ELR (cell line): ENCODE measurements at places on chromosomes 16 and 17.

- no peak for DNase-seq
Measured at GRCh38 chr17:83101805-83102480, 22.5 kb downstream of the METRNL start.

- peak; percentile 99 for DNase-seq
Measured at GRCh38 chr17:71438631-71439146, 682.1 kb upstream of the SOX9 start.

GRCh38 chr16:21611198-21611555 is 11.8 kb downstream of the METTL9 start:
- DNase-seq = peak; percentile 48

GRCh38 chr17:10792151-10792550 is 11.7 kb downstream of the TMEM238L start:
- DNase-seq = no peak

DNA sequence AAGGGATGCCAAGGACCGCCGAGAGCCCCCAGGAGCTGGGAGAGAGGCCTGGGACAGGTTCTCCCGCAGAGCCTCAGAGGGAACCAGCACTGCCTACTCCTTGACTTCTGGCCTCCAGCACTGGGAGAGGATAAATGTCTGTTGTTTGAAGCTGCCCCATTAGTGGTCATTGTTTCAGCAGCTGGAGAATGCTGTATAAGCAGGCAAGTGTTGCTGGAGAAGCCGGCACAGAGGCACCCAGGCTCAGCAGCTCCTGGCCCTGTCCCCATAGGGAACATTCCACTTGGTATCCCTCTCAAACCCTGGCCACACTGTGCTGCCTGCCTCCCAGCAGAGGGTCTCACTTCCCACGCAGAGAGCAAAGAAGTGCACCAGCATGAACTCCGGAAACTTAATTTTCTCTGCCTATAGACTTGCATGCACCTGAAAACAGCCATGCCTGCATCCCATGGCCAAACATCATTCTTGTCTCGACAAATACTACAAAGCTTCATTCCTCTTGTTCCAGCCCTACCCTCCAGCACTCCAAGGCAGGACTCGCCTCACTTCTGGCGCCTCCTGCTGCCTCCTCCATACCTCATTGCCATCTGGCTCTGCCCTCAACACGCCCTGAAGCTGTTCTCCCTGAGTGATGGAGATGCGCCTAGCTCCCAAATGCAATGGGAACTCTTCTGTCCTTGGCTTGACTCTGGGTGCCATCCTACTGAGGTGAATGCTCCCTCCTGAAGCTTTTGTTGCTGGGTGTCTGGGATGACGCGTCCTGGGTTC is 88.1 kb downstream of the DNAH17 start:
- no peak for DNase-seq

DNA sequence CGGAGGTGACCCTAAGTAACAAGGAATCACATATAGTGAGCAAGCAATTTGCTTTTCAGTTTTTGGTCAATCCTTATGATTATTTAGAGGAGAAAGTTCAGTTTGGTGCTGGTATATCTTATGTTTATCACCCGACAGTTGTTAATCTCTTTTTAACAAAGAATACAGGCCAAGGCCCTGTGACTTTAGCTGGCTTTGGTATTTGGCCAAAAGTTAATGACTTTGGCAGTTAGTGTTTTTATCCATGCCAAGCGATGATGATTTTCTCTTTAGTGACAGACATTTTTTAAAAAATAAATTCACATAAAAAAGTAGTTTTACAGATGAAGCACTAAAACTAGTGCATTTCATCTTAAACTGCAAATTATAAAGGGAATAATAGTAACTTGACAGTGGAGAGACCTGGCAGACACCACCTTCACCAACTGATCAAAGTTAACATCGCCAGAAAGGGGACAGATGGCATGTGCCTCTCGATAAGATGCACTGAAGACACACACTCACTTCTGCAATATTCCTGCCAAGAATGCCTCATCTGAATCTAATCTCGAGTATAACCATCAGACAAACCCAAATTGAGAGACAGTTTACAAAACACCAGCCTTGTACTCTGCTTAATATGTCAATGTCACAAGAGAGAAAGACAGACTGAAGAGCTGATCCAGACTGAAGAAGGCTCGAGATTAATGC is 6.9 kb downstream of the DEXI start:
- no peak for DNase-seq

GRCh38 chr16:57609541-57610401 is 18.7 kb upstream of the ADGRG1 start:
- no peak for DNase-seq

- DNase-seq = no peak
Measured at GRCh38 chr16:28064706-28065249, 1.3 kb upstream of the GSG1L start.

DNA sequence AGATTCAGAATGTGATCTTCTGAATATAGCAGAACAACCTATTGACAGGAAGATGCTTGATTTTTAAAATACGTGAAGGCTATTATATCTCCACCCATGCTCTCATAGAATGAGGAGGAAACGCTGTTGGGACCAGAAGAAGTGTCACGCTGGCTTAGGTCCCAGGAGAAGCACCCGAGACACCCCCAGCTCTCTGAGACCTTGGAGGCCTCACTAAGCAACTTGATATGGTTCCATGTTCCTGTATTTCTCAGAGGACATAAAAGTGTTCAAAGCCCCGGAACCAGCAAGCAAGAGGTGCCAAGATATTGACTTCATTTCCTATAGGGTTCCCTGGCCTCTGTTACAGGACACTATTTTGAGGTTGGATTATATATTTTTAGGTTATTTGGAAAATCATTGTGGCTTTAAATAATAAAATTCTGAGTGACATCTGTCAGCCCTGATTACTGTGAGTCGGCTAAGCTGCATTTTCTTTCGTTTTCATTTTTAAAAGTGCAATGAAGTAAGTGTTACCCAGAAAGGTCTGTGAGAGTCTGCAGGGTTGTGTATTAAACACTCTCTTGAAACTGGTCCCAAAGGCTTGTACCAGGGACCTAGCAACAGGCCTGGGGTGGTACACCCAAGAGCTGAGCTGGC is 400.0 kb downstream of the SOX9 start:
- DNase-seq = no peak

DNA sequence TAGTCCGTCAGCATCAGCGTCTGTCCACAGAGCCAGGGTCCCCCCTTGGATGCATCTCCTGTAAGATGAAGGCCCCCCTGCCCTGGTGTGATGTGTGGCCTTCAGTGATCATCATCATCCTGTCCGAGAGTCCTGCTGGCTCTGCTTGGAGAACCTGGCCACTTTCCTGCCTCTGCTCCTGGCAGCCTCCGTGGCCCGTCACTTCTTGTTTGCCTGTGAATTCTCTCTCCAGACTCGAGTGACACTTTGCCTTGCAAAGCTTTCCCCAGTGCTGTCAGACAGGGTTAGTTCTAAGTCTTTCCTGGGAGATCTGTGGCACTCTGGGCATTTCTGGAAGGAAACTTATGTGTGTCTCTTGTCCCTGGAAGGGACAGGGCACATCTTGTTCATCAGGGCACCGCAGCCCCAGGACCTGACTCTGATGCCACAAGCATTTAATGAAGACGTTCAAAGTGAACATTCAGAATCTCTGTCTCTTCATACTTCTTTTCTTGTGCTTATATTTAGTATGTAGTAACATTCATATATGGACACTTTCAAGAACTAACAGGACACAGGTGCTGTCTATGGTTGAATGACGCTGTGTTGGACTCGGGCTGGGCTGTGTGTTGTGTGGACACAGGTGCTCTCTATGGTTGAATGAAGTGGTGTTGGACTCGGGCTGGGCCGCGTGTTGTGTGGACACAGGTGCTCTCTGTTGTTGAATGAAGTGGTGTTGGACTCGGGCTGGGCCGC is 68.5 kb downstream of the RPTOR start:
- DNase-seq = no peak

- DNase-seq = no peak
Measured at GRCh38 chr17:78546476-78546875, 30.7 kb downstream of the DNAH17 start.

GRCh38 chr17:38352245-38353085 is 821 bp downstream of the SOCS7 start:
- DNase-seq = peak; percentile 49

GRCh38 chr16:68493412-68494070 is 45.2 kb upstream of the SMPD3 start:
- no peak for DNase-seq

DNA sequence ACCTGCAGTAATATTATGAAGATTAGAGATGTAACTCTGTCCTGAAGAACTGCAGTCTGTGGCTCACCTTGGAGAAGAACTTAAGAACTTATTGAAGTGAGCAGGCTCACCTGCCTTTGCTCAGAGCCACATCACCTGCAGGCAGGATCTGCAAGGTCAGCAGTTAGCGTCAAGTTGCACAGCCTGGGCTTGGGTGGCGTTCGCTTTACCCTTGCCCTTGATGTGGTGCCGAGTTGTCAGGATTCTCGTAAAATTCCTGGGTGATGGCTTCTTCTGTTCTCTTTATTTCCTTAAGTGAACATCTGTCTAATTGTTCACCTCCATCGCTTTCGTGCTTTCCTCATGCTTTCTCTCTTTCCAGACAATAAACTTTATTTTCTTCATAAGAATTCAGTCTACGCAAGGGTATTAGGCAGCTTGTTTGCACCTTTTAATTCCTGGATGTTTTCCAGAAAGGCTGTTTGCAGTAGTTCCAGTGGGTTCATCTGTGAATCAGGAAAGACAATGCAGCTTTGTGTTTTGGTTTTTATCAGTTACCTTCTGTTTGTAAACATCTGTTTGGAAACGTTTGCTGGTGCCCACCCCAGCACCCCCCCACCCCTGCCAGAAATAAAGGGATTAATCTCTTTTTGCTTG is 254.3 kb downstream of the WWOX start:
- DNase-seq = no peak

DNA sequence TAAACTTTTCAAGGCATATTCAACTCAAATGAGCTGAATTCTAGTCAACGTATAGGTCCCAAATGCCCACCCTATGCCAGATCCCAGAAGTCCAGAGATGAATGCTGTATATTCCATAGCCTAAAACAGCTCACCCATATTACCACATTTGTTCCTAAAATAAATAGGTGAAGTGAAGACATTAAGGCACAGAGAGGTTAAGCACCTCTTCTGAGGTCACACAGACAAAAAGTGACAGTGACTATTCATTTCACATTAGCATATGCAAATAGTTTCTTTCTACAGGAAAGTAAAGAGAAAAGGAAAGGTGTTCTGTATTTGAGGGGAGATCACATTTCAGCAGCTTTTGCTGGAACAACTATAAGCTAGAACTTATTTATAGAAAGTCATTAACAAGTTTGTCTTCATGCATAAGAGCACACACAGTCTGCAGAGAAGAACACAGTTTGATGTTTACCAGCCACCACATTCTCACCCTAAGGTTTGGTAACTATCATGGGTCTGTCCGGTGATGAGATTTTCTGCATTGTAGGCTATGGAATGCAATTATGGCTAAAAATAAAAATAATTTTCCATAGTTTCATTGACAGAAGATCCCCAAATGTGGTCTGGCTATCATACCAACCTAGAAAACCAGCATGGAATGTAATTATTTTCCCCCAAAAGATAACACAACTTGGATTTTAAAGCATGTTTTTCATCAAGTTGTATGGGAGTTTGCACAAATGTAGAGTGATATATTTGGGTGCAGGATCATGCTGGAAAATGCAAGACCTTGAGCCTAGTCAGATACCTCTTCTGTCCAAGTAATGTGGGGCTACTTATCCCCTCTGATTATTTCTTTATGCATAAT is 402.1 kb downstream of the UTP18 start:
- no peak for DNase-seq

GRCh38 chr16:4511441-4512082 is 27.0 kb downstream of the CDIP1 start:
- peak; percentile 56 for DNase-seq

DNA sequence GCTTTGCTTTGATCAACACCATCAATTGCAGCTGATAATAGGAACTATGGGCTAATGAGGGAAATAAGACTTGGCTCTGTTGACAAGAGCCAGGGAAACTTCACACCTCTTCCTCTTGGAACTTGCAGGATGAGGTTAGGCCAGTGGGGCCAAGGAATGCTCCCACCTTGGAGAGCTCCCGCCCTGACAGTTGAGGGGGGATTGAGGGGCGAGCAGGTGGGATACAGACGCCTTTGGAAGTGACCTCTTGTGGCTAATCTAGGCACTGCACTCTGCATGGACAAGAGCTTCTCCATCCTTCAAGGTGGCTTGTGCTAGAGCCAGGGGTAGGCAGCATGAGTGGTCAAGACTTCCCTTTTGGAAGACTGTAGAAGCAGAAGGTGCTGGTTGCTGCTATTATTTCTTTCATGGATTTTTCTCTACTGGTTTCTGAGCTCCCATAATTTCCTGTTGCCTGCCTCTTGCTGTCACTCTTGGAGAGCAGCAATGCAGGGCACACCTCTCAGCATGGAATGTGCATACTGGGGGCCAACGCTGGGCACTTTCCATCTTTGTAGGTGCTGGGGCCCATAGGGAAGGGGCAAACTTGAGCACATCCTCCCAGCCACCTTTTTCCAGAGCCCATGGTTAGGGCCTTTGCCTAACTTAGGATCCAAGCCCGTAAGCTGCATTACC is 2.3 kb upstream of the PHF12 start:
- DNase-seq = peak; percentile 65

- peak; percentile 87 for DNase-seq
Measured at GRCh38 chr16:83513008-83513755, 294.6 kb upstream of the HSBP1 start.

GRCh38 chr16:89048871-89049422 is 44.7 kb upstream of the ACSF3 start:
- no peak for DNase-seq

DNA sequence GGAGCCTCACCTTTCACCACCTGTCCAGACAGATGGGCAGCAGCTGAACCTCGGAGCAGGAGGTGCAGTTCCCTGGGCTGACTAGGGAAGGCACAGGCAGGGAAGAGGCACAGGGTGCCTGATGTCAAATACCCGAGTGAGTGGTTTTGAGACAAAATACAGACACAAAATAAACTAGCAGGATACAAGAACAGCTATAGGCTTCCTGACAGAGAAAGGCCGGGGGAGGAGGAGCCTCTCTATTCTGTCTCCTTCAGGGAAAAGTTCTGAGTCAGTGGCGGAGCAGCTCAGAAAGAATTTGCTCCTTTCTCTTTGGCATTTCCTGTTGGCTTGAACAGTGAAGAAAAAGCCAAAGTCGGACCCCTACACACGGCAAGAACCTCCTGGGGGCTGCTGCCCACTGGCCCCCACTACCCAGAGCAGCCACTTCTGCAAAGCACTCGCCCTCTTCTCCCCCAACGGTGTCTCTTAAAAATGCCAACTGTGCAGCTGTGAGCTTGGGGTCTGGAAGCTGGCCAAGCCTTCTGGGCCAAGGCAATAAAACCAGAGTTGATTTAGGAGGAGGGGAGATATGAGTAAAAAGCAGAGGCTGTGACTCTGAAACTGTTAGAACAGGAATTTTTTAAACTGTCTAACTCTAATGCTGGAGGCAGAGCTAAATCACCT is 14.4 kb upstream of the FAAP100 start:
- peak; percentile 97 for DNase-seq

DNA sequence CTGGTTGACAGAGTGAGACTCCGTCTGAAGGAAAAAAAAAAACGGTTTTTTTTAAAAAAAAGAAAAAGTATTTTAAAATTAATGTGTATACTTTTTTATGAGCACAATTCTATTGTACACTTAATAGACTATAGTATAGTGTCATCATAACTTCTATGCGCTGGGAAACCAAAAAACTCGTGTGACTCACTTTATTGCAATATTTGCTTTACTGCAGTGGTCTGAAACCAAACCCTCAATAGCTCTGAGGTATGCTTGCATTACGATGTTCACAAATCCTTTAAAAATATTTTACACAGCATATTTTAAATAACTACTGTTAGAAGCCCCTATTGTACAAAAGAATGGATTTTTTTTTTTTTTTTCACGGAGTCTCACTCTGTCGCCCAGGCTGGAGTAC is 12.4 kb upstream of the MAP2K6 start:
- peak; percentile 31 for DNase-seq

GRCh38 chr16:19346335-19346922 is 60.9 kb downstream of the CLEC19A start:
- DNase-seq = no peak
